ENCODE measurements at places on chromosomes 7 and 10.

- peak; percentile 92 for DNase-seq
Measured at GRCh38 chr10:79081353-79082034, 12.7 kb downstream of the ZMIZ1 start.

- no peak for DNase-seq
Measured at GRCh38 chr10:70462349-70462984, 16.1 kb upstream of the PALD1 start.

GRCh38 chr10:28387140-28387539 is 84.3 kb upstream of the MPP7 start:
- DNase-seq = no peak

GRCh38 chr10:61286686-61287085 is 166.5 kb downstream of the TMEM26 start:
- DNase-seq = no peak

GRCh38 chr10:125373546-125373945 is 213.2 kb upstream of the CTBP2 start:
- peak; percentile 1 for DNase-seq

DNA sequence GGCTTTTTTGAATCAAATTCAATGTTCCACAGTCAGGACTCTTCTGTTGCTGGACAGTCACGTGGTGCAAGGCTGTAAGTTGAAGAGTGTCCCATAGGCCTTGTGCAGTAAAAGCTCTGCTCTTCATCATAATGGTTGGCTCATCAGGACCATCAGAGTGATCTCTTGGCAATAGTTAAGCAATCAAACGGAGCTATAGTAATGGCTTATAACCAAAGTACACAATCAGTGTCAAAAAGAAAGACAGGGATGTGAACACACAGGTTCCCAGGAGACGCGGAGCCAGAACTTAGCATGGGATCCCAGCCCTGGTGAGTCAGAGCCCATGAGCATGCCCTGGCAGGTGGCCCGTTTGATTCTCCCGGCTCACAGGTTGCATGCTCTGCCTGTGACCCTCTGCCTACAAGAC is 10.8 kb upstream of the GPNMB start:
- DNase-seq = peak; percentile 63

DNA sequence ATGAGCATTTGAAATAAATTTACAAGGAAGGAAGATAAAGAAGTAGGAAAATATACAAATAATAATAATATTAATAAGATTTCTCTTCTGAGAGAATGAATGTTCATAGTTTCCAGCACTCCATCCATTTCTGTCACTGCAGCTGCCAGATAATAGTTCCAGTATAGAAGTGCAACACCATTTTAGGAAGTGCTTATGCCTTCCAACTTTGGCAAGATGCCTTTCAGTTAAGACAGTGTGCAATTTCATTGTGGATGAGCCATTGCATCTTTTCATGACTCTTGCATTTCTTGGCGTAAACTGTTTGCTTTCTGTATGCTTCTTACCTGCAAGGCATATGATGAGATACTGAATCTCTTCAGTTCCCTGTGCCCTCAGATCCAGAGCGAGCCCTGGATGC is 185.0 kb downstream of the PDE1C start:
- DNase-seq = no peak

GRCh38 chr10:1068380-1069361 is 12.5 kb downstream of the WDR37 start:
- DNase-seq = no peak

Data from iris pigment epithelial cell (primary cell).